ENCODE measurements at places on chromosomes 6 and 20.

GRCh38 chr20:1616858-1617434, 2.9 kb downstream of the SIRPB1 start:
- no peak for DNase-seq

DNA sequence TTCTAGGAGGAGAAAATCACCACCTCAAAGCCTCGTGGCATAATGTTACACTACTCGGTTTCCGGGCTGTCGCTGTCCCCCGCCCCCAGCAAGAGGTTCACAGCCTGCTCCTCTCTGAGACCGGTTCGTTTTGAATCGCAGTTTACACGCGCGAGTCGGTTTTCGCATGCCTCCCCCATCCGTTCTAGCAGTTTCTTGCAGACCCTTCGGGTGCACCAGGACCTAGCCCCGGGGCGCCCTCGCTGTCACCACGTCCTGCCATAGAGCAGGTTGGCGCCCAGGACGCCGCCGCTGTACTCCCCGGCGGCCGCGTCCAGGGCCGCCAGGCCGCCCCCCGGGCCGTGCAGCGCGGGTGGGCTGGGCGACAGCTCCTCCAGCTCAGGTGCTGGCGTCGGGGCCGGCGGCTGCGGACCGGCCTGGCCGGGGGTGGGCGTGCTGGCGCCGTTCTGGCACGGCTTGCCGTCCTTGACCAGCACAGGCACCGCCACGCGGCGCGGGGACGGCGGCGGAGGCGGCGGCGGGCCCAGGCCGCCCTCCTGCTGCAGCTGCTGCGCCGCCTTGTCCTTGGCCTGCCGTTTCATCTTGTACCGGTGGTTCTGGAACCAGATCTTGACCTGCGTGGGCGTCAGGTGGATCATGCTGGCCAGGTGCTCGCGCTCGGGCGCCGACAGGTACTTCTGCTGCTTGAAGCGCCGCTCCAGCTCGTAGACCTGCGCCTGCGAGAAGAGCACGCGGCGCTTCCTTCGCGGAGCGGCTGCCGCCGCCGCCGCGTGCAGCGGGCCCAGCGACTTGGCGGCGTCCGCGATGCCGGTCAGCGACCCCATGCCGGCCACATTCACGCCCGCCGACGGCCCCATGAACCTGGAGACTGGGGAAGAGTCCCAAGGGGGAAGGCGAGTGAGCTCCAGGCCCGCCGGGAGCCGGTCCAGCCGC, 1.4 kb downstream of the NKX2-4 start:
- DNase-seq = no peak

DNA sequence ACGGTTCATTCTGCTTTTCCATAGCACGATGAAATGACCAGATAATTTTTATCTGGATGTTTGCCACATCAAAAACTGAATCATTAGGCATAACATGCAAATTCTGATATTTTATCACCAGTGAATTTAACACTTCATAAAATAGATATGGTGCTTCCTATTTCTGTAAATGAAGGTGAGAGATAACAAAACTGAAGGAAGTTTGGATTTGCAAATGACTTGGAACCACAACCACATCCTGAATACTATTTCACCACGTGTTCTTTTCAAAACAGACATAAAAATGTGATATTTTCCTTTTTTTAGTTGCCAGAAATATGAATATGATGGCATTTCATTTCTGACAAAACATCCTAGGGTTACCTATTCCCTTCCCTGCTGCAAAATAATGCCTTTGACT, 146.1 kb downstream of the EDN1 start:
- no peak for DNase-seq

- no peak for DNase-seq
Measured at GRCh38 chr6:112651239-112651638, 304.1 kb downstream of the RFPL4B start.

GRCh38 chr6:169098116-169098515, 155.5 kb downstream of the THBS2 start:
- DNase-seq = peak; percentile 52

- no peak for DNase-seq
Measured at GRCh38 chr6:43391440-43392031, 22.1 kb upstream of the ZNF318 start.

DNA sequence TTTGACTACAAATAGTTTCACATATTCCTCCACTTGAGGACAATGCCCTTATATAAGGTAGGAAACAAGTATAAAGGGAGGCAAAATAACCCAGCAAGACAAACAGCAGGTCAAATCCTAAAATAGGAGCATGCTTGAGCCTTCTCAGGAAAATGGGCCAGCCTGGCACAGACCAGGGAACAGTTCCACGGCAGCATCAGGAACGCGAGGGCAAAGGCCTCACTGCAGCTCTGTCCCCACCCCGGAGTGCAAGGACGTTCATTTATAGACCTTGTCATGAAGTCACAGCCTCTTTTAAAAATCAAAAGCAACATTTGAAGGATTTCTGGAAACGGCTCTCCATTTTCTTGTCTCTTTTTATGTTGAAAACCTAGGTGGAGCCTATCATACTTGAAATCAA, 17.1 kb downstream of the PDE10A start:
- no peak for DNase-seq

Data from fibroblast of skin of back (primary cell).